HCT116 (cell line): ENCODE measurements at places on chromosomes 2 and 18.

GRCh38 chr2:219475697-219476651, 22.7 kb upstream of the GMPPA start:
- no peak overlapping the region for H3K27ac ChIP-seq
- H3K36me3 ChIP-seq, result no peaks in the 10 kb centered on the region
- no peaks in the 10 kb centered on the region for H3K27me3 ChIP-seq
- no peak overlapping the region for H3K4me3 ChIP-seq
- H3K4me1 ChIP-seq, result peaks cover 15% of the 10 kb centered on the region

- H3K36me3 ChIP-seq, result no peaks in the 10 kb centered on the region
- no peak for DNase-seq
- H3K27ac ChIP-seq, result no peak overlapping the region
- H3K4me1 ChIP-seq, result no peaks in the 10 kb centered on the region
Measured at GRCh38 chr18:49742316-49743116, 70.8 kb downstream of the ACAA2 start.

DNA sequence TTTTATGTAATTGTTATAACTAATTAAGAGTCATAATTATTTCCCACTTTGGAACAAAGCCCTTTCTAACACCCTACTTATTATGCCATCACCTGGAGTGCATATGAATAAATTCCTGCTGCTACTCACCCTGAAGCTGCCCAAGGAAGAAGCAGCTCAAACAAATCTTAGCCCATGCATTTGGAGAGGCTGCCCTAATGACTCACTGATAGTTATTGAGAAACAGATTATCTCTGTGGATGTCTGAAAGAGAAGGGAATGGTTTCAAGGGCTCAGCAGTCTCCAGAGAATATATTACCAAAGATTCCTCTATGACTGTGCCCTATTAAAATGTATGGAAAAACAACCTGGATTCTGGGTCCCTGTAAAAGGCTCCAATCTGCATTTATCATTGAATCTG, 81.0 kb downstream of the GPR39 start:
- no peaks in the 10 kb centered on the region for H3K4me1 ChIP-seq
- DNase-seq, result no peak

DNA sequence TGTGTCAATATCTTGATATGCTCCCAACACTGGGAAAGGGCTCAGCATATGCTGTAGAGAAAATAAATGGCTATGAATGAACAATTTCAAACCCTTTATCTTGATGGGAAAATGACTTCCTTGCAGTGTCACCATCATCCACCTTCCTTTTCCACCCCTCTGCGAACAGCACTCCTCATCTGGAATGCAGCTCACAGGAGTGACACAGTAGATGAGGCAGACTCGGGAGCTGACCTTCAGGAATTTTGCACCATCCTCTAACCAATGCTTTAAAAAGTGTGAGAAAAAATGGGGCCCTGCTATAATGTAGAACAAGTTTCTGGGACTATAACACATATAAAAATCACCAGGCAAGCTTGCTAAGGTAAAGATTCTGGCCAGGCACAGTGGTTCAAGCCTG, 41.3 kb upstream of the YPEL5 start:
- H3K4me3 ChIP-seq, result no peak overlapping the region
- no peaks in the 10 kb centered on the region for H3K36me3 ChIP-seq
- H3K4me1 ChIP-seq, result no peaks in the 10 kb centered on the region

- H3K27ac ChIP-seq, result no peak overlapping the region
- H3K27me3 ChIP-seq, result no peaks in the 10 kb centered on the region
- peaks cover 9% of the 10 kb centered on the region for H3K4me1 ChIP-seq
- H3K4me3 ChIP-seq, result no peak overlapping the region
- no peaks in the 10 kb centered on the region for H3K36me3 ChIP-seq
Measured at GRCh38 chr2:108917526-108917925, 71.5 kb downstream of the EDAR start.

GRCh38 chr2:226002438-226002837, 602.9 kb downstream of the NYAP2 start:
- no peaks in the 10 kb centered on the region for H3K36me3 ChIP-seq
- no peak overlapping the region for H3K27ac ChIP-seq
- no peaks in the 10 kb centered on the region for H3K4me1 ChIP-seq
- no peak overlapping the region for H3K4me3 ChIP-seq

- H3K4me3 ChIP-seq, result no peak overlapping the region
- no peak for DNase-seq
- no peaks in the 10 kb centered on the region for H3K27me3 ChIP-seq
- no peaks in the 10 kb centered on the region for H3K36me3 ChIP-seq
Measured at GRCh38 chr18:48663931-48664847, 125.4 kb downstream of the CTIF start.

DNA sequence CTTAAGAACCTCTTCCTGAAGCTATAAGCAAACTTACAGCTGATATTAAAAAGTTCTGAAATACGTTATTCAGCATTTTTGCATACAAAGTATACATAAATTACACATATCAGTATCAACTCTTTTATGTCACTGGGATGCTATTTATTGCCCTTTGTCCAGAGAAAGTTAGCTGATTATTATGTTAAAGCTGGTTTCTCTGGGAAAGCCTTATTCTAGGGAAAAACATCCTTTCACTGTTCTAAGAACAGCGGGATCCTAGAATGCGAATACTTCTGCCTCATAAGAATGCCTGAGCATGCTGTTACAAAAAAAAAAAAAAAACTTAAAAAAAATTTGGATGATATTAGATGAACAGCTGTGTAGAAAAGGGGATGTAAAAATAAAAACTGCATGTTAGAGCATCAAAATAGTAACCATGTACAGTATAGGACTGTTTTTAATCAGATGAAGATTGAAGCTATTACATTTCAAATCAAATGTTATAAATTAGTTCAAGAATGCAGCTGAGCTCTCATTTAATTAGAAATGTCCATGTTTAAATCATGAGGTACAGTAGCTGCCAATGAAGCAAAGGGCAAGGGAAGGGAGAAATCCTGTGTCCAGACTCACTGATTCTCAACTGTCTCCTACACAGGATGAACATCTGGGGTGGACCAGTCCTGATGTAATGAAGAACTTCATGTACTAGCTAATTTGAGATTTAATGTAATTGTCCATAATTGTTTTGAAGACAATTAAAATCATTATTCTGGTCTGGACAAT, 8.2 kb downstream of the FTCDNL1 start:
- H3K36me3 ChIP-seq, result no peaks in the 10 kb centered on the region
- H3K27ac ChIP-seq, result no peak overlapping the region
- no peaks in the 10 kb centered on the region for H3K4me1 ChIP-seq
- no peak for DNase-seq
- H3K4me3 ChIP-seq, result no peak overlapping the region

DNA sequence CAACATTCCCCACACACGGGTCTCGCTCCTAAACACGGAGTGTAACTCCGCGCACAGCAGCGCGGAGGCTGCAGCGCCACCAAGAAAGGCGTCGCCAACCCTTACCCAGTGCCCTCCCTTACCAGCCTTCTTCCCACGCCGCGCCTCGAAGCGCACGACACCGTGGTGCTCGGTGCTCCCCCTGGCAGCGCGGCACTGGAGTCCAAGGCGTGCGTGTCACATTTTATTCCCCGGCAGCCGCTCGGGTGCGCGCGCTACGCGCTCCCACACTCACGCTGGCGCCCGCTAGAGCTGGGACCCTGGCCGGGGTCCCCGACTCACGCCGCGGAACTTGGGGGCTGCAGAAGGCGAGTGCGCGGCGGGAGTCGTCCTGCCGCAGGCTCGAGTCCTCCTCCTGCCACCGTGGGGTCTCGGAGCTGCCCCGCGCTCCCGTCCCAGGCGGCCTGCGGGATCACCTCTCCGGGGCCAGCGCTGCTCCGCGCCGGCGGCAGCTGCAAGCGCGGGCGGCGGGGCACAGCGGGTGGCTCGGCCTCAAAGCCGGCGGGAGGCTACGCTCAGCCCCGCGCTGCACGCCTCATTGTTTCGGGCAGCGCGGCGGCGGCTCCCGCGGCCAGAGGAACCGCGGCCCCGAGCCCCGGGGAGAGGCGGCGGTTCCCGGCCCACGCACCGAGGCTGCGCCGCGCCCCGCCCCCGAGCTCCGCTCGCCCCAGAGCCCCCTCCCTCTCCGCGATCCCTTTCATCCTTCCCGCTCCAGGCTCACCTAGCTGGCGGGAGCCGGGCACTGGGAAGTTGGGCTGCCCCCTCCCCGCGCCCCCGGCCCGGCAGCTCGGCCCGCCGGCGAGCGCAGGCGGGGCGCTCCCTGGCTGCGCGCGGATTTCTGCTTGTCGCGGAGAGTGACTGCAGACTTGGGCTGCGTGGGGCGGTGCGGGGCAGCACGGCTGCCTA, at the start of gene ST6GAL2:
TSS of gene ST6GAL2 (minus strand) at position 197 of the 945 bp plus-strand sequence. CDS start 42,190 bp downstream, outside the sequence.
- no peak within 1 kb of the TSS for H3K27ac ChIP-seq
- no peak for DNase-seq
- no peak within 1 kb of the TSS for H3K4me3 ChIP-seq

DNA sequence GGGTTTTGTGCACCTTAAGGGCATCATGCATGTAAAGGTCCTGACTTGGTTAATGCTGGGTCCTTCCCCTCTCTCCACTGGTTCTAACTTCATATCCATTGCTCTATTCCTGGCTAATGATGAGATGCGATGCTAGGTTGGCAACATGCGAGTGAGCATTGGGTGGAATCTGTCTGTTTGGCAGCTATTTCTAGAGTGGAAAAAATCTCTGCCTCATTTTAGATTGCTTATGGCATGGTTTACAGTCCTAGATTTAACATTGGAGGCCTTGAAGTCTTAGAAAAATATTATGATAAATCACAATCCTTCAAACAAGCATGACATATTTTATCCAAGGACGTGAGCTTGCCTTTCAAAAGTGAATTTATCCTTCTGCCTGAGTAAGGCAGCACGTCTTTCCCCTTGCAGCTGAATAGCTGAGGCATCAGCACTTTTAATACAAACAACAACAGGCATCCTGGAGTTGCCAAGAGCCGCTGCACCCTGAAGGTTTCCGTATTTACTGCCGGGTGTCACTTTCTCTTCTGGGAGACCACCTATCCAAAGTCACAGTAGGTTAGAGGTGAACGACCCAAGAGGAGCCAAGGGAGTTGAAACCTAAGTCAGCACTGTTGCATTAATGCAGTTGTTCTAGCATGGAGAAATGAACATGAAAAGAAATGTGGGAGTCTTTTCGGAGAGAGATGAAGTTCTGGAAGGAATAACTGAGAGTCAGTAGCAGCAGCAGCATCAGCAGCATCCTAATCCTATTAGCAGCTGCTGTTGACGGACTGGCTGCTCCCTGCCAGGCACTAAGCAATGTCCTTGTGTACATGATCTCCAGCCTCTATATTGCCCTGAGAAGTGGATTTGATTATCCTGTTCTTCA, 78.4 kb downstream of the MAPK4 start:
- no peak overlapping the region for H3K27ac ChIP-seq
- DNase-seq, result no peak
- no peaks in the 10 kb centered on the region for H3K27me3 ChIP-seq
- H3K36me3 ChIP-seq, result no peaks in the 10 kb centered on the region
- no peak overlapping the region for H3K4me3 ChIP-seq
- H3K4me1 ChIP-seq, result peaks cover 2% of the 10 kb centered on the region; the same call in 1 of the 2 replicates

GRCh38 chr2:147845411-147845971, 662 bp downstream of the ACVR2A start:
- peaks cover 6% of the 10 kb centered on the region; the same call in 1 of the 2 replicates for H3K4me1 ChIP-seq
- H3K36me3 ChIP-seq, result no peaks in the 10 kb centered on the region
- no peak for DNase-seq
- H3K4me3 ChIP-seq, result peak overlapping the region; percentile 80
- H3K27ac ChIP-seq, result no peak overlapping the region

DNA sequence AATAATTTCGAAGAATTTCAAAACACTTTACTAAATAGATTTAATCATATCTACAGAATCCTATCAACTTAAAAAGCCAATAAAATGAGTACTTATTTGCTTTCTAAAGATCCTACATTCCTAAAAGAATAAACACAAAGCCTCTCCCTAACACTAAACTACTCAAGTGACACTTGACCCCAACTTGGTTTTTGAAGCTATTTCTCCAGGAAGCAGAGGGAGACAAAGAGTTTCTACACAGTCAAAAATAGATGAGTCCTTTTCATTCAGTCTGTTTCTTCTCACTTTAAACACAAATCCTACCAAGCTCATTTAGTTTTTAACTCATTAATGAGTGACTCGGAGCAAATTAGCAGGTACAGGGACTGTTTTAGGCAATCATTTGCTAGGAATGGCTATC, 2.1 kb downstream of the ATL2 start:
- H3K27me3 ChIP-seq, result no peaks in the 10 kb centered on the region
- H3K36me3 ChIP-seq, result no peaks in the 10 kb centered on the region
- no peak for DNase-seq
- no peak overlapping the region for H3K4me3 ChIP-seq
- no peak overlapping the region for H3K27ac ChIP-seq
- H3K4me1 ChIP-seq, result peaks cover 25% of the 10 kb centered on the region

DNA sequence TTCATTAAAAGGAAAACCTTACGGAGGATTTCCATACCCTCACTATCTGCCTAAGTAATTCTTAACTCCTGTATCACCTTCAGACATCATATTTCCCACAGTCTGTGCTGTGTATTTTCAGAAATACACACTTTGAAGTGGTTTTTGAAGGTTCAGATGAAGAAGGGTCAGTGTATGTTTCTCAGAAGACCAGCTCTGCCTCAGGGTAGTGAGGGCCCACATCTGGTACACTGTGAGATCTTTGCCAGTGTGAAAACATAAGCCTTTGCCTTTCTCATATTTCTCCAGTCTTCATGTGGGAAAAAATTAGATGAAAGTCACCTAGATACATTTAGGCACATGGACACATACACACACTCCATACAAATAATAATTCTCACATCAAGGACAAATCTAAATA, 408.4 kb downstream of the RIT2 start:
- H3K4me1 ChIP-seq, result no peaks in the 10 kb centered on the region
- DNase-seq, result no peak
- H3K36me3 ChIP-seq, result no peaks in the 10 kb centered on the region
- H3K4me3 ChIP-seq, result no peak overlapping the region
- H3K27ac ChIP-seq, result no peak overlapping the region
- H3K27me3 ChIP-seq, result no peaks in the 10 kb centered on the region

- H3K36me3 ChIP-seq, result peaks cover 6% of the 10 kb centered on the region; the same call in 1 of the 2 replicates
- no peak for DNase-seq
- no peak overlapping the region for H3K4me3 ChIP-seq
- H3K27me3 ChIP-seq, result no peaks in the 10 kb centered on the region
- H3K4me1 ChIP-seq, result peaks cover 25% of the 10 kb centered on the region
Measured at GRCh38 chr18:21636769-21637168, 24.7 kb downstream of the SNRPD1 start.

GRCh38 chr2:235026649-235027557, 75.1 kb downstream of the SH3BP4 start:
- no peaks in the 10 kb centered on the region for H3K36me3 ChIP-seq
- no peaks in the 10 kb centered on the region for H3K27me3 ChIP-seq
- H3K4me3 ChIP-seq, result peak overlapping the region; percentile 15
- peak overlapping the region; percentile 78 for H3K27ac ChIP-seq

GRCh38 chr2:217711188-217711587, 291.6 kb downstream of the TNS1 start:
- no peaks in the 10 kb centered on the region for H3K36me3 ChIP-seq
- no peaks in the 10 kb centered on the region for H3K4me1 ChIP-seq
- DNase-seq, result no peak
- H3K4me3 ChIP-seq, result no peak overlapping the region

GRCh38 chr18:39414009-39414700, 1848.6 kb upstream of the CELF4 start:
- peaks cover 14% of the 10 kb centered on the region for H3K4me1 ChIP-seq
- no peak overlapping the region for H3K4me3 ChIP-seq
- DNase-seq, result peak; percentile 41

- peak overlapping the region; percentile 60; the same call in 1 of the 2 replicates for H3K27ac ChIP-seq
- no peaks in the 10 kb centered on the region for H3K27me3 ChIP-seq
- H3K4me3 ChIP-seq, result peak overlapping the region; percentile 80
- no peaks in the 10 kb centered on the region for H3K36me3 ChIP-seq
Measured at GRCh38 chr2:216012133-216012829, 1.1 kb downstream of the MREG start.

- H3K4me3 ChIP-seq, result no peak overlapping the region
- no peaks in the 10 kb centered on the region for H3K36me3 ChIP-seq
- no peaks in the 10 kb centered on the region for H3K4me1 ChIP-seq
- no peaks in the 10 kb centered on the region for H3K27me3 ChIP-seq
- H3K27ac ChIP-seq, result no peak overlapping the region
Measured at GRCh38 chr2:166653185-166653813, 159.2 kb upstream of the SCN7A start.
